AML-193 (cell line): ENCODE measurements at places on chromosomes 3 and 15.

- DNase-seq, result peak; percentile 54
These were observed 286.7 kb upstream of the TGFBR2 start for GRCh38 chr3:30319713-30320112.

DNA sequence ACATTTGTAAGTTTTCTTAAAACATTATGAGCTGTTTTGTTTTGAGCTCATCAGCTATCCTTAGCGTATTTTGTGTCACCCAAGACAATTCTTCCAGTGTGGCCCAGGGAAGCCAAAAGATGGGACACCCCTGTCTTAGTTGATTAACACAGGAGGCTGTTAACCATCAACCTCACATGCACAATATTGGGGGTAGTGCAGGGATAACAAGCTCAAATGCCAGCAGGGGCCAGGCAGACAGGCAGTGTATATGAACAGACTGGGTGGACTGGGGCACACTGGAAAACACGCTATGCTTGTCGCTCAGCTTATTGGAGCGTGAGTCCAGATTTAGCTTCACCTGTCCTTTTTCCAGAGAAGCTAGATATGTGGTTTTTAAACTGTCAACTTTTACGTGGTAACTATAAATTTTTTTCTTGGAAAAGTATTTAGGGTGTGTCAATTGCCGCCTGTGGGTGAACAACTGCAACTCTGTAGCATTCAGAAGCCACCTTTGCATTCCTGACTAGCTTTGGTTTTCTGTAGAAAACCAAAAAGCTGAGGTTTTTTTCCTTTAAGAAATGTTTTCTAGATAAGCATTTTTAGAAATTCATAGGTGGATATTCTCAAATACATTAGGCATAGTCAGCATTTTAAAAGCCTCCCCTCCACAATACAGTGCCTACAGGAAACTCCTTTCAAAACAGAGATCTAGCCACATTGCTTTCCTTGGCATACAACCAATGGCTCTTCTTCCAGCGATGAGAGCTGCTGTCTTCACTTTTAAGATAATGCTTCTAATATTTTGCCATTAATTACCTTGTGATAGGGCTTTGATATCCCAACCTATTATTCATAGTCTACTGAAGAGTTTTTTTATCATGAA lies 14.6 kb downstream of the PSMD6 start:
- DNase-seq, result no peak

DNA sequence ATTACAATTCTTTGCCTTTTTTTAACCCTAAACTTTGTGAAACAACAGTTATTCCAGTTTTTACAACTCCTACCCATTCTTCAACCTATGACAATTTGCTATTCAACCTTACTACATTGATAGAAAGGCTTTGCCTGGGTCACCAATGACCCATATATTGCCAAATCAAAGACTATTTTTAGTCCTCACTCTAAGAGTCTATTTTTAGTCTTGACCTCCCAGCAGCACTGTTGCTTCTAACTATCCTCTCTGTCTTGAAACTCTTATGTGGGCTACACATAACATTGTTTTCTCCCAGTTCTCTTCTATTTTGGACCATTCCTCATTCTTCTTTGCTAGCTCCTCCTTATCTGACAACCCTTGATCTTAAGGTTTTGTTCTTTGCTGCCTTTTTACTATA lies 71.4 kb downstream of the C3orf80 start:
- no peak for DNase-seq

GRCh38 chr15:82543160-82543559 lies 2.9 kb upstream of the RPS17 start:
- no peak for DNase-seq

DNA sequence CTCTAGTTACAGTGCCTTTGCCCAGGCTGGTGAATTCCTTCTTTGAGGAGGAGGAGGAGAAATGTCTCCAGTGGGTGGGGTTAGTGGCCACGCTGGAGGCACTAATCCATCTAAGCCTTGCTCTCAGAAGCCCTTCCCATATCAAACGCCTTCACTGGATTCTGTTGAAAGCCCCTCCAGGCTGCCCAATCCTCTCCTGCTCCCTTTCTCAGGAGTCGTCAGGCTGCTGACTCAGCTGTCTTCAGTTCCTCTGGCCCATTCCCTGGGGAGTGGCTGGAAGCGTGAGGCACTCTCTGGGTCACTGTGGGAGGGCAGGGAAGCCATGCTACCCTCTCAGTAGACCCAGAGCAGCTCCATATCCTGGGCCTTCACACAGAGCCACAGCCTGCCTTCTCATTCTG lies 2.7 kb downstream of the AP2M1 start:
- DNase-seq, result no peak

DNA sequence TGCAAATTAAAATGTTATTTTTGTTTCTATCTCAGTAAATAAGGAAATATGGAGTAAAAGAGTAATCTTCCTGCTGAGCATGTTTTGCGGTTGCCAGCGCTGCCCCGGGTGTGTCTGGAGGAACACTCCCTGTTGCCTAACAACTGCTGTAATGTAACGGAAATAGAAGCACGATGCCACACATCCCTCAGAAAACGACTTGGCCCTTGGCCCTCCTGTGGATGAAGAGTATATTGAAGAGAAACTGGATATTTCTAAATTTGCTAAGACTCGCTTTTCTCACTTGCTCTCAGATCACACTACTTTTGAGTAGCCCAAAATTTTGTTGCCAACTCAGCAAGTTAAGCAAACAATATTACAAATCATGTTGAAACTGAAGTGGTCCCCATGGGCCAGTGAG lies 18.9 kb downstream of the CX3CR1 start:
- peak; percentile 100 for DNase-seq

DNA sequence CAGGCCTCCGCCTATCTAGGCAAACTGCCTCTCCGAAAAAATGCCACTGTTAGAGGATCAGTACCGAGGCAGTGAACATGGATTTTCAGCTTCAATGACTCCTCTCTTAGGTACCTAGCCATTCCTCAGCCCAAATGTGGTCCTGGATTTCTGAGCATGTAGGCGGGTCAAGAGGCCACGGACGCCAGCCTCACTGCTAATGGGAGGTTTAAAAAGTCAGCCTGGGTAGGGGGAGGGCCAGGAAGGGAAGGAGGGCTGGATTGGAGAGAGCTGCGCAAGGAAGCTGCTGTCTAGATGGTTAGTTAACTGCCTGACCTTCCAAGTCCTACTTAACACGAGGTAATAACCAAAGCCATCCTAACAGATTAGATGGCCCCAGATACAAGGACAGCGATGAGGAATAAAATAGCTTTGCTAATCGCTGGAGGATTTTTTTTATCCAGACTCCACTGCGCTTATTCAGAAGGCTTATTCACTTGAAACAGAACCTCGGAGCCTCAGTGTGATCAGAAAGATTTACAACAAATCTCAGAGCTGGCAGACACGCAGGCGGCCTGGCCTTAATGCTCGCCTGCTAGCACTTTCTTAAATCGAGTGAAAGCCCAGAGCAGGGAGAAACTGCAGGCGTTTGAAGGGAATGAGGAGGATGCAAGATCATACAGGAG lies 34.3 kb downstream of the TLE3 start:
- DNase-seq, result no peak

DNA sequence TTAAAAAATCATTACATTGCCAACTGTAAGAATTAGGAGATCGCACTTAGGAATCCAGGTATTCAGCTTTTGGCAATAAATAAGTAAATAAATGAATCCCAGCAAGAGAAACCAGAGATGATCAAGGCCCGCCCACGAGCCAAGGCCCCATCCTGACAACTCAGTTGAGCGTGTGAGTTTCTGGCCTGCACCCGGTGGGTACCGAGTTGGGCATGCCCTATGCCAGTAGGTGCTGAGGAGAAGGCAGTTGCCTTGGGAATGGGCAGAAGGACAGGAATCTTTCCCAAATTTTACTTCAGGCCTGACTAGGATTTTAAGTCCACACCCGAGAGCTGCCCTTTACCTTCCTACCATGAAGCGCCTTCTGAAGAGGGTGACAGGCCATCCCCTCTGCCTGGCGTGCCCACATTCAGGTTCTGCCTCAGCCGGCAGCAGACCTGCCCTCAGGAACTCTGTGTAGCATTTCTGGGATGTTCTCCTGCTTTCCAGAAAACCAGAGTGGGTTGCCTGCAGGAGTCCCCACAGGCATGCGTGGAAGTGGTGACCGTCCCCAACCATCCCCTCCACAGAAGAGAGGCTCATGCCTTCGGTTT lies 99.3 kb upstream of the ALDH1A3 start:
- DNase-seq, result no peak

DNA sequence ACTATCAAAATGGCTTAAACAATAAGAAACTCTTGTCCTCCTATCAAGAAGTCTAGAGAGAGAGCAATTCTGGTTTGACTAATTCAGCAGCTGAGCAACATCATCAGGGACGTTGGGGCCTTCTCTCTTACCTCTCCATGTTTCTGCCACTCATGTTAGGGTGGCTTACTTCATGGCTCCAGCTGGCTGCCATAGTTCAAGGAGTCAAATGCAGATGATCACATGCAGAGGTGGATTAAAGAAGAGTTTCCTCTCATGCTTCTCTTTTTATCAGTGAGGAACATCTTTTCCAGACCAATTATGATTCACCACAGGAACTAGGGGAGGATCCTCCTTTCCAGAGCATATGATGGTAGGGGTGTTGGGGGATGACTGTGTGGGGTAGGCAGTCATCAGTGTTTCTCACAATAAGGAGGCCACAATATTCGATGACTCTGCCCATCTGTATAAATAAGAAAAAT lies 45.5 kb downstream of the NEK11 start:
- no peak for DNase-seq

- peak; percentile 47 for DNase-seq
These were observed 84.8 kb downstream of the PPCDC start for GRCh38 chr15:75107908-75108838.

DNA sequence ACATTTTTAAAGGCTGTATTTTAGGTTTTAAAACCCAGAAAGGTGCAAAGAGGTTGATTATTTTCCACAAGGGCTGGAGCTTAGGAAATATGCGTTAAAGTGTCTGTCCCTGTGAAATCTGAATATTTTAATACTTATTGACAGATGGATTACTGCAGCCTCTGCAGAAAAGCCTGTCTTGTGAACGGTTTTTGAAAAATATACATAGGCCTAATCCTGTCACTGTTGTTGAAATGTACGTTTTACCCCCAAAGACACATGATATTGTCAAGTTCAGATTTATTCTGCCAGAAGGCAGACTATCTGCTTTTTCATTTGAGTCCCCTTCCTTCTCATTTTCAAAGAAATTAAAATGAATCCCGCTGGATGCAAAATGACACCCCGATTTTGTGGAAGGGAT lies 2.2 kb upstream of the BCL6 start:
- DNase-seq, result no peak

- DNase-seq, result no peak
These were observed 52.5 kb downstream of the ATP10A start for GRCh38 chr15:25810631-25811091.

GRCh38 chr3:187264911-187265310 lies 26.6 kb downstream of the MASP1 start:
- no peak for DNase-seq

- DNase-seq, result no peak
These were observed 49.9 kb downstream of the FNDC3B start for GRCh38 chr3:172089250-172089649.
